ENCODE measurements at places on chromosomes 13 and 19.

DNA sequence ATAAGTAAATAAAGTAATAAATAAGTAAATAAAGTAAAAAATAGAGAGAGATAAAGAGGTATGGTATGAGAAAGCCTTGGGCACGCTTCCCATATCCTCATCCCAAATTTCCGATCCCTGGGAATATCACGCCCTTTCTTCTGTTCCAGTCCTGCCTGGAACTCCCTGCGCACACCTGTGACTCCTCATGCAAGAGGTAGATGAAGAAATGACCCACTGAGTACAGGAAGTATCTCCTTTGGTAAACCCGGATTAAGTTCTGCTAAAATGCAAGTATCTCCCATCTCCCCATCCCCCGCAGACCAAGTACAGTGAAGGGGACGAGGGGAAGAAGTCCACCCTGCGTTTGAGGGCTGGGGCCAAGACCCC, 399 bp upstream of the ZNF136 start:
- no peak for DNase-seq

GRCh38 chr19:961866-962620, 22.1 kb upstream of the WDR18 start:
- DNase-seq: no peak

- no peak for DNase-seq
Measured at GRCh38 chr13:106373304-106373988, 162.0 kb downstream of the EFNB2 start.

DNA sequence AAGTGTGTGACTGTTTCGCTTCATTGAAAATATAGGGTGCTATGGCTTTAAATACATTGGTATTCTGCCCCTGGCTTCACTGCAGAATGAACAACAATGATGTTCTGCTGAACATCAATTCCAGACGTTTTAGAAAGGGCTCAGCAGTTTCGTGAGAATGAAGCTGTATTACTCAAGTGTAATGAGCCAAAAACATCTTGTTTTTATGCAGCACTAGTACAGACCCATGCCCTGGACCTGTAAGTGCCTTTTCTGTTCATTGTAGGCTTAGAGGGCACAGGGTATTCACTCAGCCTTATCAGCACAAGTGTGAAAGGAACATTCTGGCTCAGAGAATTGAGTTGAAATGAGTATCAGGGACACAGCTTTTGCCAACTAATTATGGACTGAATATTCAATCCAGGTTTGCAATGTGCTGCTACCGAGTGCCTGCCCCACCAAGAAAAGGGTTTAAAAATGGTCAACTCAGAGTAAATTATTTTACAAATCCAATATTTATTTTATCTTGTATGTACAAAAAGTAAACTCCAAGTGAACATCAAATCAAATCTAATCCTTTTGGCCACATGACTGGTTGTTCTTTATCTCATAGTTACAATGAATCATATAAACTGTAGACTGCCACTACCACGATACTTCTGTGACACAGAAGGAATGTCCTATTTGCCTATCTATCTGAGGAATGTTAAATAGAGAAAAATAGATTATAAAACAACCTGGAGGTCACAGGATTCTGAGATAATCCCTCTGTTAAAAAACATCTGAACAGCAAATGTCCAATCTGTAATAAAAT, 362.8 kb downstream of the NALCN start:
- no peak for DNase-seq

DNA sequence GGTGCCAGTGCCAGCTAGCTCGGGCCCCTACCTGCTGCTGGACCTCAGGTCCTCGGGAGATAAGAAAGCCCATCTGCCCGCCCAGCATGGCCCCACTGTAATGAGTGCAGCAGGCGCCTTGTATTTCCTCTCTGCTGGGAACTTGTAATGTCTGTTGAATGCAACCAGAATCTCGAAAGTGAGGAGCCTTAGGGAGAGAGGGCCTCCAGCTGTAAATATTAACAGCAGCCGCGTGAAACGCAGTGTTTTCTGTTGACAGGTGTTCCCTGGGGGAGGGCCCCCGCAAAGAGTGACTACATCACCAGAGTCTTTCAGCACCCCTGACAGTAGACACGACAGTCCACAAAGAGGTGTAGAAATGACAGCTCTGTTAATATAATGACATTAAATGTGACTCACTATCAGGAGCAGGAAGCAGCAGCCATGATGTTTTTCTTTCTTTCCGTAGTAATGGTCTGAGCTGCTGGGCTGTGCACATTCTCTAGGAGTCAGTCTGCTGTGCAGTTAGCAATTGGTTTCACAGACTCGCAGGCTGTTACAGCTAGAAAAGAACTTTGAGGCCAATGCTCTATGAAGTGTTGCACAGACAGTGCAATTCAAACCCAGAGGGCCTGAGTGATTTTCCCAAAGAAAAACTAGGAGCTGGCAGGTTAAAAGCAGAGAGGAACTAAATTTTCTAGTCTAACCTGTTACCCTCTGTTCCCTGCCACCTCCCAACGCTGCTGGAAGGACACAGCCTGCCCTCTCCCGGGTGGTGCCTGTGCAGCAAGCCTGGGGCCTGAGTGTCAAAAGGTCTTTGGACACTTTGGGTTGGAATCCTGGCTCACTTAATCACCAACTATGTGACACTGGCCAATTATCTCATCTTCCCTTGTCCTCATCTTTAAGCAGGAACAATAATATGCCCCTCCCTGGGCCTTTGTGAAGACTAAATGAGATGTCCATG, 58.6 kb upstream of the WASF3 start:
- no peak for DNase-seq

GRCh38 chr13:26344980-26345379, 91.1 kb downstream of the CDK8 start:
- no peak for DNase-seq

- DNase-seq: no peak
Measured at GRCh38 chr19:29702161-29702962, 12.7 kb downstream of the C19orf12 start.

GRCh38 chr19:33366127-33366526, 7.4 kb upstream of the CEBPG start:
- no peak for DNase-seq

DNA sequence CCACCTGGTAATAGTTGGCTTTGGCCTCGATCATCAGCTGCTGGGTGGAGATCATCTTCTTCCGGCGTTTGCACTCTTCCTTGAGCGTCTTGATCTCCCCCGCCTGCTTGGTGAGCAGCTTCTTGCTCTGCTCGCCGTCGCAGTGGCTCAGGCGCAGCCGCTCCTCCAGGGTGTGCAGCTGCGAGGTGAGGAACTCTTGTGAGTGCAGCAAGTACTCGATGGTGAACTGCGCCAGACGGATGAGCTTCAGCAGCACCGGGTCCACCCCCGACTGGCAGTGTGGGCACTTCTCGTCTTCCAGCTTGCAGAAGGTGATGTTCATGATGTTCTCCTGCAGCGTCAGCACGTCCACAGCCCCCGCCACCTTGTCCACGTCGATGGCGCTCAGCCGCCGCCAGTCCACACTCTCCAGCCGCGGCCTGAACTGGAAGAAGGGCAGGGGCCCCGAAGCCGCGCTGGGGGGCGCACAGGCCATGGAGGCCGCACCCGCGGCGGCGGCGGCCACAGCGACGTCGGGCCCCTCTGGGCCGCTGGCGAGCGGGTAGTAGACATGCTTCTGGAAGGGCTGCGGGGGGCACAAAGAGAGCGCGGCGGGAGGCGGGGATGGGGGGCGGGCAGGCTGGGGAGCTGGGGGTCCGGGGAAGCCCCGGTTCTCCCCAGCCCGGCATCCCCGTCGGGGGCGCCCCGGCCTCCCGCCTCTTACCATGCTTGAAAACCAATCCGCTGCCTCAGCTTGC, 3.0 kb downstream of the DZIP1 start:
- no peak for DNase-seq

- no peak for DNase-seq
Measured at GRCh38 chr19:29658221-29658991, 6.9 kb upstream of the PLEKHF1 start.

- no peak for DNase-seq
Measured at GRCh38 chr19:31612873-31613272, 263.6 kb upstream of the TSHZ3 start.

- DNase-seq: peak; percentile 79
Measured at GRCh38 chr19:19823916-19824315, 2.4 kb upstream of the ZNF506 start.
